Breast epithelium (tissue), 4 donors: ENCODE measurements at places on chromosomes 11 and 22.

DNA sequence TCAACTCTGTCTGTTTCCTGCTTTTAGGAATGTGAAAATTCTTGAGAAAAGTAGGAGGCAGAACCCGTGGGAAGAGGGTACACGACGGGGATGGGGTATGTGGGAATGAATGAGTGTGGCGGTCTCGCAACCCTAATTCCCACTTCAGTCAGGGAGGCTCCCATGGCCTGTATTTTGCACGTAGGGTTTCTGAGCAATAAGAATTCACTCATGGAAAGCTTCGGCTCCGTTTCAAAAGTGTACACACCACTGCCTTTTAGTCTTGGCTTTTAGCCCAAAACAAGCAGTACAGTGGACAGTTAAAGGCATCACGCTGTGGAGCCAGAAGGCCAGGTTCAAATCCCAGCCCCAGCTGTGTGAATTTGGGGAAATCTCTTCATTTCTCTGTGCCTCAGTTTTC lies 116.7 kb downstream of the MN1 start:
- no peaks in the 10 kb centered on the region for H3K36me3 ChIP-seq
- H3K27ac ChIP-seq = no peak overlapping the region
- H3K4me3 ChIP-seq = no peak overlapping the region
- no peaks in the 10 kb centered on the region for H3K4me1 ChIP-seq
- no peaks in the 10 kb centered on the region for H3K27me3 ChIP-seq

GRCh38 chr11:82907371-82907770 lies 5.8 kb downstream of the DDIAS start:
- H3K36me3 ChIP-seq = no peaks in the 10 kb centered on the region
- H3K27me3 ChIP-seq = no peaks in the 10 kb centered on the region
- no peak overlapping the region for H3K27ac ChIP-seq
- no peak overlapping the region for H3K4me3 ChIP-seq
- DNase-seq = no peak

DNA sequence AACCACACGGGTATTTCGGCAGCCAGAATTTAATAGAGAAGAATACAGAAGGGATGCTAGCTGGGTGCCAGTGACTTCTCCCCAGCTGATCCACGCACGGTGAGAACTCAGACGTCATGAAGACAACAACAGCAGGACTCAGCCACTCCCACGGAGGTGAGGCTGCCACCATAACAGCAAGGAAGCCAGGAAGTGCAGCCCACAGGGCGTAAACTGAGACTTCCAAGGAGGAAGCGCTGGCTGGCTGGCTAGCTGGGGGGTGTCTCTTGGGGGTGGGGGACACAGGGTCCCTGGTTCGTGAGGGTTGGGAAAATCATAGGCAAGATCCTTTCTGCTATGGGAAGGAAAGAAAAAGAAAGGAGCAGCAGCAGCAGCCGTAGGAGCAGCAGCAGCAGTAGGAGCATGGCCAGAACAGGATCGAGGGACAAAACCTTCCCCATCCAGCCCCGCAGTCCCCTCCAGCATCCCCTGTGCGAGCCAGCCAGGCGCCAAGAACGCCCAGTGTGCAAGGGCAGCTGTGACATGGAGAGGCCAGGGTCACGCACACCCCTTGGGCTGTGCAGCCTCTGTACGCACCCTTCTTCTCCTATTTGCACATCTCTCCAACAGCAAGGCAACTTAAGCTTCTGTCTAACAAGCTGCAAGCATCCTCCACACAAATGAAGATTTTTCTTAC lies 49.6 kb upstream of the SHANK2 start:
- peak; percentile 16 for DNase-seq
- H3K4me3 ChIP-seq = no peak overlapping the region
- H3K4me1 ChIP-seq = no peaks in the 10 kb centered on the region
- H3K27me3 ChIP-seq = no peaks in the 10 kb centered on the region

- H3K4me1 ChIP-seq = no peaks in the 10 kb centered on the region
- peak overlapping the region; percentile 32 for H3K4me3 ChIP-seq
- no peaks in the 10 kb centered on the region for H3K36me3 ChIP-seq
- peak overlapping the region; percentile 57 for H3K27ac ChIP-seq
- peak; percentile 18 for DNase-seq
- H3K27me3 ChIP-seq = no peaks in the 10 kb centered on the region
These were observed 9.3 kb upstream of the FXYD6 start for GRCh38 chr11:117885777-117886176.

- no peak overlapping the region for H3K27ac ChIP-seq
- H3K36me3 ChIP-seq = no peaks in the 10 kb centered on the region
- no peak overlapping the region for H3K4me3 ChIP-seq
- DNase-seq = no peak
- H3K4me1 ChIP-seq = no peaks in the 10 kb centered on the region
These were observed 22.2 kb upstream of the CTSD start for GRCh38 chr11:1785749-1786413.

GRCh38 chr11:72818971-72819370 lies 4.8 kb downstream of the ATG16L2 start:
- no peaks in the 10 kb centered on the region for H3K36me3 ChIP-seq
- peaks cover 4% of the 10 kb centered on the region for H3K4me1 ChIP-seq
- DNase-seq = no peak

- H3K27ac ChIP-seq = peak overlapping the region; percentile 76
- no peaks in the 10 kb centered on the region for H3K27me3 ChIP-seq
- no peaks in the 10 kb centered on the region for H3K4me1 ChIP-seq
- no peaks in the 10 kb centered on the region for H3K36me3 ChIP-seq
- H3K4me3 ChIP-seq = no peak overlapping the region
These were observed 9.1 kb downstream of the POLD4 start for GRCh38 chr11:67344264-67344663.

DNA sequence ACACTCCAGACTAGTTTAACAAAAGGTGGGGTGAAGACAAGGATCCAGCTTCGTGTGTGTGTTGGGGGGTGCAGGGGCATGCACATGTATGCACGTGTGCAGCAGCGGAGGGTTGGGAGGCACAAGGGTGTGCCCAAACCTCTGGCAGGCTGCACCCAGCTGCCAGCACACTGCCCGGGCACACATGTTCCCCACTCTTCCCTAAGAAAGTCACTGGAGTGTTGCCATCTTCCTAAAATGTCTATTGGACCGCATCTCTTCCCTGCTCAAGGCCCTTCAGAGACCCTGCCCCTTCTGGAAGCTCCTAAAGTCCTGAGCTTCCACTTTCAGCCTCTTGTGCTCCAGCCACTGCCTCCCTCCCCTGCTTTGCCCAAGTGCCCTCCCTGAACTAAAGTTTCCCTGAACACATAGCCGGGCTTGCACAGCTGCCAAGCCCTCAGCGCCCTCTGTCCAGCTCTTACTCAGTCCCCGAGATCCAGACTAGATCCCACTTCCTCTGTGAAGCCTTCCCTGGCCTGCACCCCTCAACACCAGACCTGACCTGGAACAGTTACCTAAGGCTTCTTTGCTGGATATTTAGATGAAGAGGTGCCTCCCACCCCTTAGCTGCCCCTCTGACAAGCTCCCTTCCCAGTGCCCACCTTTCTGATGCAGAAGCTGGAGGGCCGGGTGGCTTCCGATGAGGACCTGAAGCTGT lies 6.0 kb downstream of the CFL1 start:
- no peak overlapping the region for H3K4me3 ChIP-seq
- peaks cover 3% of the 10 kb centered on the region for H3K4me1 ChIP-seq
- no peak overlapping the region for H3K27ac ChIP-seq

GRCh38 chr11:129315781-129316579 lies 59.7 kb upstream of the BARX2 start:
- no peaks in the 10 kb centered on the region for H3K36me3 ChIP-seq
- no peak overlapping the region for H3K4me3 ChIP-seq
- peaks cover 20% of the 10 kb centered on the region for H3K4me1 ChIP-seq
- peak overlapping the region; percentile 85 for H3K27ac ChIP-seq

DNA sequence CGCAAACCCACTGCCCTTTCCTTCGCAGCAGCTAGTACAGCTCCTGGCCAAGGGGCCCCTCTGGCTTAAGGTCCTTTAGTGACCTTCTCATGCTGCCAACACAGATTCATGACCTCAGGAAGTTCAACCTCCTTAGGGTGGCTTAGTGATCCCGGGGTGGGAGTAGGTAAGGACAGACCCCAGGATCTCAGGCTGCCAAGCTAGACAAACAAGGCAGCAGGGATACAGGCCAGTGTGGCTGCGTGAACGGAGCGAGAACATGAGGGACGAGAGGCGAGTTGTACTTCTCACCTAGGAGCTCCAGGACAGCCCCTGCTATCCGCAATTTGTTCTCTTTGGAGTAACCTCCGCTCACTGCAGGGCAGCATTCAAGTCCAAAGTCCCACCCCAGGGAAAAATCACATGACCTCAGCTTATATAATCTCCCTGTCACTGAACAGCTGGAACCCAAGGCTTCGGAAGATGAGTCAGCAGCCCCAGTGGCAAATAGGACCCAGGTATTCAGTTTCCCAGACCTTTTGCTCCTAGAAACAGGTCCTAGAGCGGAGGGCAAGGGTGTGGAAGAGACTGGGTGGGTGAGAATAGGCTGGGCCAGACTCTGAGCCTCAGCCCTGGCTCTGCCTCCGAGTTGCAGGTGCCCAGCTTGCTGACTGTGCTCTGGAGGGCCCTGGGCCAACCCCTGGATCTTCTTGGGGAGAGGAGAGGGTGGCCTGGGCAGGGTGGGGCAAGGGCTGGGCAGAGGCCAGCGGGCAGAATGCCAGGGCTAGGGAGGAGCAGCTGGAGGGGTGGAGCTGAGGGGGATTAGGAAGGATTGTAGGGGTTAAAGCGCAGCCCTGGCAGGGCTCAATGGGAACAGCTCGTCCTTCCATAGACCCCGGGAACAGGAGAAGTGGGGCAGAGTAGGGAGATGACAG lies 13.1 kb downstream of the USP2 start:
- no peaks in the 10 kb centered on the region for H3K4me1 ChIP-seq
- no peak overlapping the region for H3K4me3 ChIP-seq
- H3K36me3 ChIP-seq = no peaks in the 10 kb centered on the region
- no peaks in the 10 kb centered on the region for H3K27me3 ChIP-seq
- H3K27ac ChIP-seq = no peak overlapping the region

GRCh38 chr11:124880958-124881357 lies 15.7 kb downstream of the ROBO3 start:
- no peak overlapping the region for H3K4me3 ChIP-seq
- no peaks in the 10 kb centered on the region for H3K27me3 ChIP-seq
- DNase-seq = no peak
- H3K27ac ChIP-seq = no peak overlapping the region
- H3K4me1 ChIP-seq = no peaks in the 10 kb centered on the region

DNA sequence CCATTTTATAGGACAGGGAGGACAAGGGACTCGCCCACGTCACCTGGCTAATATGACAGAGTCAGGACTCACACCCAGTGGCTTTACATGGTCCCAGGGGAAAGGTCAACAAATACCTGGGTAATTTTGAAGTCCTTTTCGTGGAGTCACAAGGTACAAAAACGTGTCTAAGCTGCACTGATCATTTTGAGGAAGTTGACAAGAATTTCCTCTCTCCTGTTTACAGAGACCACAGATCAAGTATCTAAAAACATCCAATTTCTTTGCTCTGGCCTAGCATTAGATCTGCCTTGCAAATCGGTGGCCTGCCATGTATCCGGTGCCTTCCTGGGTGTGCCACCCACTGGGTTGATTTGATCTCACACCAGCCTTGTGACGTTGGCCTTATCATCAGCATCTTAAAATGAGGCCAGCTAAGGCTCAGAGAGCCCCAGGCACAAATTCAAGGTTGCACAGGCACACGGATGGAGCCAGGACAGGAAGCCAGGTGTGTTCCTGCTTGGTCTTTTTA lies 17.6 kb downstream of the GDPD5 start:
- no peak overlapping the region for H3K27ac ChIP-seq
- H3K27me3 ChIP-seq = no peaks in the 10 kb centered on the region
- no peaks in the 10 kb centered on the region for H3K4me1 ChIP-seq
- H3K4me3 ChIP-seq = no peak overlapping the region
- no peaks in the 10 kb centered on the region for H3K36me3 ChIP-seq

DNA sequence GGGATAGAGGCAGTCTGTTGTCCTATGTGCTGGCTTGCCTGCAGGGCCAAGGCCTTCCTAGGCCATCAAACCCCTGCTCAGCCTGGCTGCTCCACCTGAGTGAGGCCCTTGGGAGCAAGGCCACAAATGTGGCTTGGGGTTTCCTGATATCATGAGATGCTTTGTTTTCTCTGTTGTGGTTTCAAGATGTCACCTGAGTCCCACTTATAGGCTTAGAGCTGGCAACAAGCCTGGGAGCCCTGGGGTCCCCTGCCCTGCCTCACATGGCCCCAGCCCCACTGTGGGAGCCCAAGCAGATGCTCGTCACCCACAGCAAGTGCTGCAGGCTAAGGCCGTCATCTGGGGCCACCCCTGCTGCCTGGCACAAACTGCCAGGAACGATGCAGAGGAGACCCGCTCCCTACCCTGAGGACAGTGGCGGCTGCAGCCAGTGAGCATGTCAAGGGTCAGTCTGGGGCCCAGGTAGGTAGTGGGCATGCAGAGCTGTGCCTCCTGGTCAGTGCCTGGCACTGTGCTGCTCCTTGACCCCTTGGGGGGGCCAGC lies 75.4 kb upstream of the KCNQ1OT1 start:
- no peak overlapping the region for H3K4me3 ChIP-seq
- no peaks in the 10 kb centered on the region for H3K27me3 ChIP-seq
- peaks cover 5% of the 10 kb centered on the region for H3K4me1 ChIP-seq
- peak; percentile 36 for DNase-seq
- H3K27ac ChIP-seq = no peak overlapping the region
- H3K36me3 ChIP-seq = no peaks in the 10 kb centered on the region

- no peaks in the 10 kb centered on the region for H3K27me3 ChIP-seq
- H3K4me3 ChIP-seq = no peak overlapping the region
- H3K4me1 ChIP-seq = no peaks in the 10 kb centered on the region
- no peaks in the 10 kb centered on the region for H3K36me3 ChIP-seq
These were observed 36.1 kb upstream of the TSPAN18 start for GRCh38 chr11:44690651-44691050.

DNA sequence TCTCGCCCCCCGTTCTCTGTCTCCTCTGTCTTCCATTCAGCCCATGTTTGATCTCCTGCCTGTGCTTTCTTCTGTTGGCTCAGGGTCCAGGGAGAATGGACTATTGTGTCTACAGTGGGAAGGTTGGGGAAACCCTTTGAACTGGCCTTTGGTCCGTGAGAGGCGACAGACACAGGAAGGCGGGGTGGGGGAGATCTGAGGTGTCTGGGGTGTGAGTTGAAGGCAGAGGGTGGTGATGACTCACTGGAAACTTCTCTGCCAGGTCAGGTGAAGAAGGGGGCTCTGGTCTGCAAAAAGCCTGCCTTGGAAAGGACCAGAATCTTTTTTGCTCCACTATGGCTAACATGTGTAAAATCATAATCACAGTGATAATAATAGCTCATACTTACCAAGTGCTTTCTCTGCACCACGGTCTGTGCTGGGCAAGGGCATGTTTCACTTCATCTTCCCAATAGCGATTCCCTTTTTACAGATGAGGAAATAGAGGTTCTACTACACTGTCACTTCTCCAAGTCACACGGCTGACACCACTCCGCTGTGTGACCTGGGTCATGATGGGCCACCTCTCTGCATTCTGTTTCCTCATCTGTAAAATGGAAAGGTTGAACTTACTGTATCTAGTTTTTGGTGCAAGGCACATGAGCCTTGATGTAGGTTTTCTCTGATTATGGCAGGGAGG lies 99.8 kb upstream of the ALX4 start:
- no peak for DNase-seq
- H3K27me3 ChIP-seq = no peaks in the 10 kb centered on the region
- H3K4me1 ChIP-seq = no peaks in the 10 kb centered on the region
- H3K36me3 ChIP-seq = no peaks in the 10 kb centered on the region
